Fibroblast of skin of scalp (primary cell): ENCODE measurements at places on chromosomes 6 and 20.

DNA sequence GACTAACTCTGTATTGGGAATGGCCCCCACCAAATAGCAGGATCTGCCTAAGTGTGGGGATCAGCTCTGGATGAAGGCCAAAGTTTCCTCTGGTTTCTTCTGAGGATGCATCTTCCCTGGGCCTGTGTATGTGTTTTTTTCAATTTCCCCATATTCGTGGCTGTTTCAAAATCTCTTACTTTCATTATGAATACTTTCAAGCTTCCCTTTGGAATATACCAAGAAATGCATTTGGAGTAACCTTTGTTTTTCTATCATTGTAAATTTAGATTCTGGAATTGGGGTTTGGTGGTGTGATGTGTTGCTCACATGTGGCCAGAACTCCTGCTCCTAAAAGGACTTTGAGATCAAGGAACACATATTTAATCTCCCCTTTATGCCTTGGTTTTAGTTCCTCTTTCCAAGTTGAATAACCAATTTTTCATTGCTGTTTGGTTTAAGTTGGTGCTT, 8.4 kb downstream of the ENTPD6 start:
- no peak for DNase-seq

DNA sequence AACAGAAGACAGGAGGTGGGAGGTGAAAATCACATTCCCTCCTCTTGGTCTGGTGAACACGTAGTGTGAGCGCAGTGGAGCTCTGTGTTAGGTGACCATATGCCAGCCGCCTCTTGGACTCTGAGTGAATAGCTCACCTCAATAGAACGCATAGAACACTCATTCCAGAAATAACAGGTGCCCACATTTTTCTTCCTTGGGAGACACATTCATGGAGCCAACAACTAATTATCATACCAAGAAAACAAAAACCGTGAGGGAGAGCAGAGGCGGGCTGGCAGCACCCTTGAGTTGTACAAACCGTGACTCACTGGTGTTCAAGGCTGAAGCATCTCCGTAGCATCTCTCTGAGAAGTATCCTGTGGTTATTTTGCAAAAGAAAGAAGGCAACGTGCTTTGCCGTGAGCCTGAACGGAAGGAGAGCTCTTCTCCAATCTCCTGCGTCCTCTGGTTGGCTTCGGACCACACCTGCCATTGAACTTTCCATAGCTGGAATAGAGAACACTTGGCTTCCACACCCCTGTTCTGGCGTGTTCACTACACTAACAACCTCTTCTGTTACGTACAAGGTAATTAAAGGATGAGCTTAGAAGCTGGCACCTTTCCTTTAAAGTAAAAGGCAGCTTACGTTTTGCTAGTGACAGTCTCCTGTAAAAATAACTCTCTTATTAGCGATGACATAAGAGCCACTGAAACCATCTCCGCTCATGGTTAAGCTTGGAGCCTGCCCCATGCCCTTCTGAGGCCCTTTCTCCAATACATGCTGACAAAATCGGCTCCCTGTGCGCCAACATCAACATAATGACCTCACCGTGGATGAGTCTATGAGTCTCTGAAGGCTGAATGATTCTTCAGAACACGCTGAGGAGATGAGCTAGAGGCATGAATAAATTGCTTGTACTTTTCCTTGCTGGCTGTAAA, 30.2 kb upstream of the SGK1 start:
- DNase-seq, result peak; percentile 95

DNA sequence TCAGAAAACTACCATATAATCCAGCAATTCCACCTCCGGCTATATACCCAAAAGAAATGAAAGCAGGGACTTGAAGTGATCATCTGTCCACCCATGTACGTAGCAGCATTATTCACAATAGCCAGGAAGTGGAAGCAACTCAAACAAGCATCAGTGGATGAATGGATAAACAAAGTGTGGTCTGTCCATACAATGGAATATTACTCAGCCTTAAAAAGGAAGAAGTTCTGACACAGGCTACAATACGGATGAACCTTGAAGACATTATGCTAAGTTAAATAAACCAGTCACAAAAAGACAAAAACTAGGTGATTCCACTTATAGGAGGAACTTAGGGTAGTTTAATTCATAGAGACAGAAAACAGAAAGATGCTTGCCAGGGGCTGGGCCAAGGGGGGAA, 76.5 kb downstream of the ATP9A start:
- DNase-seq, result no peak

GRCh38 chr20:49747707-49748524, 34.2 kb upstream of the B4GALT5 start:
- peak; percentile 17 for DNase-seq

DNA sequence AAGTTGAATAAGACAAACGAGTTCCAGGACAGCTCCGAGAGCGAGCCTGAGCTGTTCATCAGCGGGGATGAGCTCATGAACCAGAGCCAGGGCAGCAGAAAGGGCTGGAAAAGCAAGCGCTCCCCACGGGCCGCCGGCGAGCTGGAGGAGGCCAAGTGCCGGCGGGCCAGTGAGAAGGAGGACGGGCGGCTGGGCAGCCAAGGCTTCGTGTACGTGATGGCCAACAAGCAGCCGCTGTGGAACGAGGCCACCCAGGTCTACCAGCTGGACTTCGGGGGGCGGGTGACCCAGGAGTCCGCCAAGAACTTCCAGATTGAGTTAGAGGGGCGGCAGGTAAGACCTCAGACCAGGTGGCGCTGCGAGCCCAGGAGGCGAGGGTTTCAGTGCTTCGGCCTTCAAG, 56.0 kb upstream of the TMEM181 start:
- no peak for DNase-seq

GRCh38 chr20:2469991-2470422, 582 bp downstream of the SNRPB start:
- peak; percentile 55 for DNase-seq

- DNase-seq, result no peak
Measured at GRCh38 chr6:35055891-35056290, 85.2 kb downstream of the TCP11 start.

DNA sequence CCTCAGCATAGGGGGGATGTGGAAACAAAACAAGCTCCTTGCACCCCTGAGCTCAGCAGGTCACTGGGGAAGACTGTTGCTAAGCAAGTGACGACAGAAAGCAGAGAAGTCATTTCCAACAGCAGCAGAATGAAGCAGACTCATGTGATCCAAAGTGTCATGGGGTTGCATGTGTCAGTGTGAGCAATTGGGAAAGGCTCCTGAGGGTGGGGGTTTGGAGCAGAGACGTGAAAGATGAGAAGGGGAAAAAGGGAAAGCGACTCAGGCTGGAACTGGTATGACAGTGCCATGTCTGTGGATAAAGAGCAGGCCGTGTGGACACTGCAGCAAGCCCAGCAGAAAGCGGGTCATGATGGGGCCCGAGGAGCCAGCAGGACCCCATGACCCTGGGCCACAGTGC, 363.9 kb downstream of the PREX1 start:
- peak; percentile 3 for DNase-seq

- no peak for DNase-seq
Measured at GRCh38 chr20:45732199-45732598, 10.1 kb downstream of the SPINT4 start.

DNA sequence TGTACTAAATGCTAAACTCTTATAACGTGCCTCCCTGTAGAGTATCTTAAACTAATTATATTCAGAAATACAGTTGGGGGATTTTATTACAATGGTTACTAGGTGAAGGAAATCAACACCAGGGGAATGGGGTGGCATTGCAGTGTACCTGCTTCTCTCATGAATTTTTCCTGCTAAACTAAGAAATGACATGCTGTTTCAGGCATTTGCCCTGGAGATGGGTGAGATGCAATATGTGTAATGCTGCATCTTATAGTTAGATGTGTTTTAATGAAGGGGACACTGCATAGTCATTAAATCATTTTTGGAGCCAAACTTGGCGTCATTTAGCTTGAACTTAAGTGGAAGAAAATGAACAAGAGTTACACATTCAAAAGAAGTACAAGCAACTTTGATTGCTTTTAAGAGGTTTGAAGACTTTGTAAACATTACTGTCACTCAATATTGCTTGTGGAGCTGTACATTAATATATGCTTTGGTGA, 4.3 kb downstream of the EYA4 start:
- no peak for DNase-seq

- peak; percentile 18 for DNase-seq
Measured at GRCh38 chr20:36629719-36630681, 16.0 kb downstream of the SLA2 start.

- no peak for DNase-seq
Measured at GRCh38 chr20:45621593-45621992, 7.9 kb upstream of the WFDC10A start.

GRCh38 chr20:57953638-57954037, 243.8 kb upstream of the PMEPA1 start:
- peak; percentile 80 for DNase-seq

DNA sequence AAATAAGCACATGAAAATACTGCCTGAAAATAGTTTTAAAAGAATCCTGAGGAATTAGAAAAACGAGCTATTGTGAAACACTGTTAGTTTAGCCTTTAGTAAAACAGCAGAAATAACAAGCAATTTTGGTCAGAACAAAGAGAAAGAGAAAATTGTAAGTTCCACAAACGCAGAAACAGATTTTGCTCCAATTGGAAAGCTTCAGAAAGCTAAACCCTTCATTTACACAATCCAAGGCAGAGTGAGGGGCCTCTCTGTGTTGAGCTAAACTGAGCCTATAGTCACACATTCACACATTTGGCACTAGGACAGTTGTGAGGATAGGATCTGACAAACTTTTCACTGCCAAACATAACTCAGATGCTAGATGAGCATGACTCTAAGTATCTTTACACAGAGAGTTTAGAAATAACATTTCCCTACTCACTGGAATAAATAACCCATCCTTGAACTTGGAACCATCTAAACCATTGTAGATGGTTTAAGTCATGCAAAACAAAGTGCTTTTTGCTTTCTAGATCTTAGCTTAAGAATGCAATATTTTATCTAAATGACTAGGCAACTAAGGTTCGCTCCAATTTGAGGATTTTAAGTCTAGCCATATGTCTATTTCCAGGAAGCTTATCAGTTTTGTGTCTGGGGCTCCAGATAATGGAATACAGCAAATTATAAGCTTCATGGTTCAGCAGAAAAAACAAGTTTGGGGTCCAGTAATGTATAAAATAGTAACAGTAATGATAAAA, 122.6 kb downstream of the SGK1 start:
- DNase-seq, result no peak

GRCh38 chr6:144195671-144196270, 45.5 kb downstream of the STX11 start:
- peak; percentile 73 for DNase-seq

DNA sequence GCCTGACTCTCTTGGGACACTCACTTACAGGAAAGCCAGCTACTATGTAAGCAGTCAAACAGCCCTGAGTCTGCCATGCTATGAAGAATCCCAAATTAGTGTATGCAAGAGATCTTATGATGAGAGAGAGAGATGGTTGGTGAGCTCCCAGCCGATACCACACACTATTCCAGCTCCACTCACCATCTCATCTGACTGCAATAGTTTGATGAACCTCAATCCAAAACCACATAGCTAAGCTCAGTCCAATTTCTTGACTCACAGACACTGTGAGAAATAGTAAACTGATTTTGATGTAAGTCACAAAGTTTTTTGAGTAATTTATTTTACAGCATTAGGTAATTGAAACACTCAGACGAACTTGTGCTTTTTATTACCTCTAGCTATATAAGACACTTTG, 441.4 kb downstream of the COL12A1 start:
- DNase-seq, result no peak

- no peak for DNase-seq
Measured at GRCh38 chr20:40524071-40524470, 165.0 kb downstream of the MAFB start.

DNA sequence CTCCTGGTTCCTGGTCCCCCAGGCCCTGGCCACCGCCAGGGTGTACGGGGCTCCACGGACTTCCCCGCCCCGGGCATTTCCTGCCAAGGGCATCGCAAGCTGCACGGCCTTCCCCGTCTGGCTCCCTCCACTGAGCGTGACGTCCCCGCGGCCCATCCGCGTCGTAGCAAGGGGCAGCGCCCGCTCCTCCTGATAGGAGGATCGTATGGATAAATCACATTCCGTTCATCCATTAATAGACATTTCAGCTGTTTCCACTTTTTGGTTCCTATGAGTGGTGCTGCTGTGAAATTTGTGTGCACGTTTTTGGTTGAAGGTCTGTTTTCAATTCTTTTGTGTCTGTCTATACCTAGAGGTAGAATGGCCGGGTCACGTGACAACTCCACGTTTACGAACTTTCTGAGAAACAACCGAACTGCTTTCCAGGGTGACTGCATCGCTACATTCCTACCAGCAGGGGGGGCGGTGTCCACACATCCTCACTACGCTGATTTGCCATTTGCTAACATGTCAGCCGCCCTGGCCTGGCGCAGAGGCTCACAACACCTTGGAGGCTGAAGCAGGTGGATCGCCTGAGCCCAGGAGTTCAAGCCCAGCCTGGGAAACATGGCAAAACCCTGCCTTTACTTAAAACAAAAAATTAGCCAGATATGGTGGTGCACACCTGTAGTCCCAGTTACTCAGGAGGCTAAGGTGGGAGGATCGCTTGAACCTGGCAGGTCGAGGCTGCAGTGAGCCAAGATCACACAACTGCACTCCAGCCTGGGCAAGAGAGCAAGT, 37.7 kb downstream of the KCNQ2 start:
- peak; percentile 63 for DNase-seq

GRCh38 chr6:87342829-87343228, 1.8 kb upstream of the C6orf163 start:
- no peak for DNase-seq

GRCh38 chr6:39166189-39166911, 51.4 kb upstream of the SAYSD1 start:
- DNase-seq, result peak; percentile 53

GRCh38 chr6:126148853-126149252, 162.5 kb downstream of the TRMT11 start:
- no peak for DNase-seq

- DNase-seq, result no peak
Measured at GRCh38 chr6:106167096-106167814, 81.1 kb downstream of the PRDM1 start.

- peak; percentile 89 for DNase-seq
Measured at GRCh38 chr20:19757487-19758132, 448 bp upstream of the RIN2 start.

DNA sequence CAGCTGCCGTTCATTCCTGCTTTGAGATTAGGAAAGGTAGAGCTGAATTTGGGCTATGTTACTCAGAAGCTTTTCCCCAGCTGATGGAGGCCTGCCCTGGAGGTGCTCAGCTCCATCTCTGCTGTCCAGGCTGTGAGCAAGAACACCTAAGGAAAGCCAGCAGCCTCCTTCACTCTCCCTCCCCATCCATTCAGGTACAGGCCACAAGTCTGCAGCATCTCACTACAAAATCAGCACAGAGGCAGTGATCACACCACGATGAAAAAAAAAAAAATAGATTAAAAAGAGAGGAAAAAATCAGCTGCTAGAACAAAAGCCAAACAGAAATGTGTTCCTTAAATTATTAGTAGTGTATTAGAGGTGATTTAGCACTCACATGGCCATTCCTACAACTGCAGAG, 515.0 kb downstream of the CDH26 start:
- DNase-seq, result no peak

DNA sequence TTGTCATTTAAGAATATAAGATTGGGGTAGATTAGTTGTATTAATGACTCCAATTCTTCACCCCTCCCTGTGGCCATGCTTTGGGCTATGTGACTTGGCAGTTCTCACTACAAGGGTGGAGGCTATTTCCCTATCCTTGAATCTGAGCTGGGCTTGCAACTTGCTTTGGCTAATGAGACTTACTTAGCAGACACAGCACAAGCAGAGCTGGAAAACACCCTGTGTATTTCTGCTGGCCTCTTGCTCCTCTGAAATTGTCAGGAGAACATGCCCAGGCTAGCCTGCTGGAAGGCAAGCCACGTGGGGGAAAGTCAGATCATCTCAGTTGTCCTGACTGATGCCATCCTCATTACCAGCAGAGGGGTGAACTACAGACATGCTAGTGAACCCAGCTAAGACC, 126.5 kb upstream of the HDGFL1 start:
- peak; percentile 17 for DNase-seq

GRCh38 chr6:84220809-84221409, 6.5 kb downstream of the CEP162 start:
- peak; percentile 38 for DNase-seq
